Immature natural killer cell (primary cell): ENCODE measurements at places on chromosomes 3 and 15.

DNA sequence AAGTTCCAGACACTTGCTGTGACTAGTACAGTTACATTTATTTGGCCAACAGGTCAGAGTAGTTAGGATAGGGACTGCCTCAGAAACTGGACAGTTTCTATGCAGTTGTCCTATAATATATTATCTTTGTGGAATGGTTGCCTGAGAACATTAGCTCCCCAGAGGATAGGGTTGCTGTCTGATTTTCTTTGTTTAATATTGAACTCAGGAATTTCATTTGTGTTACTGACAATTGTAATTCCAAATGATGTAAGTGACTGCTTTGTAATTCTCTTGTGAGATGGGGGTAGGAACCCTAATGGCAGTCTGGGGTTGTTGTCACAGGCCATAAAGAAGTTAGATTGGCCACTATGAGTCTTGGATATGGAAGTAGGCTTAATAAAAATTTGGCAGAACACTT is 2.2 kb downstream of the NXPE3 start:
- H3K36me3 ChIP-seq: peaks cover 17% of the 10 kb centered on the region
- peaks cover 3% of the 10 kb centered on the region for H3K27me3 ChIP-seq
- H3K4me1 ChIP-seq: peaks cover 25% of the 10 kb centered on the region
- DNase-seq: no peak

DNA sequence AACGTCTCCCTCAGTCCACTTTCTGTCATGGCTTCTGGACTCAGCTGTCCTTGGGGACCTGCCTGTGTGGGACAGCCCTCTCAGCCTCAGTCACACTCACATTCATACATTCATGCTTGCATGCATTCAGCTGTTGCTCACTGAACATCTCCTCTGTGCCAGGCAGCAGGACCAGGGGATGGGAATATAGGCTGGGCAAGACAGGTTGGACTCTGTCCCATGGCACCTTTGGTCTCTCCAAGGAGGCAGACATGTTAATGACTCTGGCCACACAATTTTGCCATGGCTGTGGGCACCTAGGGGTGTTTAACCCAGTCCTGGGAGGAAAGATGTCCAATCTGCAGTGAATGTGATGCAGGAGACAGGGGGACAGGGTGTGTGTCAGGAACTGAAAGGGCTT is 7.8 kb upstream of the DNAH1 start:
- peak overlapping the region; percentile 68 for H3K4me3 ChIP-seq
- no peak for DNase-seq
- peak overlapping the region; percentile 94 for H3K27ac ChIP-seq

- no peak overlapping the region for H3K27ac ChIP-seq
- peaks cover 1% of the 10 kb centered on the region for H3K27me3 ChIP-seq
- no peaks in the 10 kb centered on the region for H3K36me3 ChIP-seq
- H3K4me3 ChIP-seq: no peak overlapping the region
- H3K4me1 ChIP-seq: no peaks in the 10 kb centered on the region
- no peak for DNase-seq
Observed at GRCh38 chr15:77528290-77528967, 104.3 kb downstream of the LINGO1 start.

DNA sequence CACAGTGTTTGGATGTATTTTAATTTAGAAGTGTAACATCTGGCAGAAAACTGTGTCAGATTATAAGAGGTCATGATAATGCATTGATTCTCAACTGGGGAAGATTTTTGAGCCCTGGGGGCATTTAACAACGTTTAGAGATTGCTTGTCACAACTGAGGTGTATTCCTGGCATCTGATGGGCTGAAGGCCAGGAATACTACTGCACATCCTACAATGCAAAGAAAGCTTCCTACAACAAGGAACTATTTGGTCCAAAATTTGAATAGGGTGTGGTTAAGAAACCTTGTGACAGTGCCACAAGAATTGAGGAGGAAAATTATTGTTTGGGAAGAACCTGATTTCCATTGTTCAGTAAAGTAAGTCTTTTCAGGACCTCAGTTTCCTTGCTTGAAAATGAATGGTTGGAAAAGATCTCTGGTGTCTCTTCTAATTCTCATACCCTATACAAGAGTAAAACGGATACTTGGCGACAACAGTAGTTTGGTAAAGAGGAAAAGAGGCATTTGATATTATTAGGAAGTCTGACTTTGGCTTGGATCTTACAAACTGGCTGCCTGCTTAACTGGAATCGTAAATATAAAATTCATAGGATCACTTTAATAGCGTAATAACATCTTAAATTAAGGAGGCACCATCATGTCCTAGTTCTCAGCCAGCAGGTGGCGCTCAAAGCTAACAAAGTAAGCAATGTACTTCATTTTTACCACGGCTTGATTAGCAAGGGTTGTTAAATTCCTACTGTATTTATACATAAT is 4.3 kb downstream of the DAZL start:
- H3K4me3 ChIP-seq: no peak overlapping the region
- H3K27me3 ChIP-seq: no peaks in the 10 kb centered on the region
- no peaks in the 10 kb centered on the region for H3K36me3 ChIP-seq

DNA sequence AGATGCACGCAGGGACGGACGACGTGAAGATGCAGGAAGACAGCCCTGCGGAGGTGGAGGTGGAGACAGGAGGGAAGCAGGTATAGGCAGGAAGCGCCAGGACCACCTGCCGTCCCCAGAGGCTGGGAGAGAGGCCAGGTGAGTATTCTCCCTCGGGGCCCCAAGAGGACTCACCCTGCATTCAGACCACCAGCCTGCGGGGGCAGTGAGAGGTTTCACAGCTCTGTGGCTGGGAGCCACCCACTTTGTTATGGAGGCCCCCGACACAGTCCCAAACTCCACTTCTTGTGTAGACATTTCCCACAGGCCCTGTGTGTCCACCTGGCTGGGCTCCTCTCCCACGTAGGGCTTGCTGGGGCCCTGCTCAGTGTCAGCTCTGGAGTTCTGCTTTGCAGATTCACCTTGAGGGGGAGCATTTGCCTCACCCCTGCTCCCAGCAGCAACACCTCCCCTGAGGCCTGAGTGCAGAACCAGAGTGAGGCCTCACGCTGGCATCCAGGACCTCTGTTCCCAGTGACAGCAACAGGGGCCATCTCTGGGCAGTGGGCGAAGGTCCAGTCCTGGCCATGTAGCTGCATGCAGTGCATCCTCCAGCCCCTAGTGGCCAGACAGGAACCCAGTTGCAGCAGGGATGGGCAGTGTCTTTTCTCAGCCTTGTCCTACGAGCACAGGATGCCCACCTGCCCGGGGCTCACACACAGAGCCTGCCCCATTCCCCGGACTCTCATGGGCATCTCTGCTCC is 119.4 kb upstream of the IQSEC1 start:
- H3K4me3 ChIP-seq: no peak overlapping the region
- no peak for DNase-seq
- peaks cover 7% of the 10 kb centered on the region for H3K27me3 ChIP-seq
- peaks cover 9% of the 10 kb centered on the region for H3K4me1 ChIP-seq
- H3K27ac ChIP-seq: no peak overlapping the region
- H3K36me3 ChIP-seq: no peaks in the 10 kb centered on the region

GRCh38 chr3:156151824-156152428 is 31.5 kb downstream of the KCNAB1 start:
- H3K27me3 ChIP-seq: peaks cover 1% of the 10 kb centered on the region
- DNase-seq: no peak
- H3K27ac ChIP-seq: no peak overlapping the region
- H3K36me3 ChIP-seq: no peaks in the 10 kb centered on the region
- no peaks in the 10 kb centered on the region for H3K4me1 ChIP-seq
- H3K4me3 ChIP-seq: no peak overlapping the region

DNA sequence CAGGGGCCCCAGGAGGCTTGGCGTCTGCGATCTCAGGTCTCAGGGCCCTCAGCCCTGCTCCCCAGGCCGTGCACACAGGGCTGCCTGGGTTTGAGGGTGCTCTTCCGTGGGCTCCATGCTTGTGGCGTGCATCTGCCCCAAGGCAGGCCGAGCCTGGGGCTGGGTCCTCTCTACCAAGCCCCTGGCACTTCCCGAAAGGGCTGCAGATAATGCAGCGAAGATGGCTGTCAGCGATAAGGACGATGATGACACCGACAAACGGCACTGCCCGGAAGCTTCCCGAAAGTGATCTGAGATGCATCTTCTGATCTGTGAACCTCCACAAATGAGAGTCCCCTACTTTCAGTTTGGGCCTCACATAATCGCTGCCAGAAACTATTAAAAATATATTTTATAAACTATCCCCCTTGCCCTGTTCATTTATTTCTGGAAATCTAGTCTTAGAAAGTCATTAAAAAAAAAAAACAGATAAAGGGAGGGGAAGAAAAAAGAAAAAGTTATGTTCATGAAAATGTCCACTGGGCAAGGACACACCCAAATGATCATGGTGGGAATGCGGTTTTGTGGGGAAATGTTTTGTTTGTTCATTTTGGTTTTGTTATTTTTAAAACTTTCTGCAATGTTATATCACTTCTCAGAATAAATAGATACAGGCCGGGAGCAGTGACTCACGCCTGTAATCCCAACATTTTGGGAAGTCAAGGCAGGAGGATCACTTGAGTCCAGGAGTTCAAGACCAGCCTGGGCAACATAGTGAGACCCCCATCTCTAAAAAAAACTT is 51.5 kb downstream of the RPN1 start:
- no peak overlapping the region for H3K27ac ChIP-seq
- peaks cover 9% of the 10 kb centered on the region for H3K4me1 ChIP-seq
- H3K27me3 ChIP-seq: peaks cover 2% of the 10 kb centered on the region
- DNase-seq: no peak

GRCh38 chr3:38647217-38647970 is 2.1 kb downstream of the SCN5A start:
- peaks cover 9% of the 10 kb centered on the region for H3K27me3 ChIP-seq
- no peaks in the 10 kb centered on the region for H3K36me3 ChIP-seq
- DNase-seq: no peak
- no peak overlapping the region for H3K27ac ChIP-seq
- H3K4me3 ChIP-seq: no peak overlapping the region
- H3K4me1 ChIP-seq: peaks cover 8% of the 10 kb centered on the region

DNA sequence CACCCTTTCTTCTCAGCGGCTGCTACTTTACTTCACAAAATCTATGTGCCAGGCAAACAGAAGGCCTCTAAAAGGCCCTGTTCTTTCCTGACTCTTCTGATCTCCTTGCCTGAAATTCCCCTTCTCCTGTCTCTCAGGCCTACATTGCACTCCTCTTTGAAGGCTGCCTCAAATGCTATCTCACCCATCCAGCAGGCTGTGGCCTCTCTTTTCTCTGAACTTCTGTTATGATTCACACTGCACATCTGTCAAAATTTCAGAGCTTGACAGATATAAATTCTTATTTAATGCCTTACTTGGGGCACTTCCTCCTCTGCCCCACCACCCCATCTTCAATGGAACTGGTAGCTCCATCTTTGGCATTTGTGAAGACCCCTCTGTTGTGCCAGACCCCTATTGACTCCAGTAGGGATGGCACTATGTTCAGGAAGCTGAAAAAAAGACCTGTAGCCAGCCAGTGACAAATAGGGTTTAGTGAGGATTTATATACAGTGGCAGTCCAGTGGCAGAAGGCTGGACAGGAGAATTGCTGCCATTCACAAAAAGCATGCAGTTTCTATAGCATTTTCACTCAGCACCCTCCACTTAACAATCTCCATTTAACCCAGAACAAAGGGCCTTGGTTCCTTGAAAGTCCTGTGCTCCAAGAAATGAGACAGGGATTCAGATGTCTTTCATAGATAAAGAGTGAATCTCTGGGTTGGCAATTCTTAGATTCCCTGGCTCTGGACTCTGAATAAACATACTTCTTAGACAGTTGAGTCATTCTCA is 415.8 kb upstream of the GRM7 start:
- no peak overlapping the region for H3K27ac ChIP-seq
- H3K27me3 ChIP-seq: peaks cover 1% of the 10 kb centered on the region
- no peaks in the 10 kb centered on the region for H3K36me3 ChIP-seq
- DNase-seq: no peak
- H3K4me1 ChIP-seq: no peaks in the 10 kb centered on the region
- H3K4me3 ChIP-seq: no peak overlapping the region

GRCh38 chr3:114022145-114022802 is 34.1 kb downstream of the CCDC191 start:
- no peak overlapping the region for H3K27ac ChIP-seq
- H3K36me3 ChIP-seq: peaks cover 10% of the 10 kb centered on the region
- no peak for DNase-seq
- H3K4me3 ChIP-seq: no peak overlapping the region
- no peaks in the 10 kb centered on the region for H3K4me1 ChIP-seq

DNA sequence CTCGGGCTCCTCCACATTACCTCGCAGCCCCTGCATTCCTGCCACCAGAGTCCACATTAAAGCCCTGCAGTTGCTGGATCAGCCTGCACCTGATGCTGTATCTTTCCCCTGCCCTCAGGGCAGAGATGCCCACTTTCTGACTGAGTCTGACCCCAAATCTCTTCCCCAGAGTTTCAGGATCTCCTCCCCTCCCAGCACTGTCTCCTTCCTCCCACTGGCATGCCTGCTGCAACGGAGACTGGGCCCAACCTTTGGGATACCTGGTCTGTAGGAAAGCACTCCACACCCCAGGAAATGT is 20.6 kb upstream of the GP9 start:
- H3K36me3 ChIP-seq: no peaks in the 10 kb centered on the region
- peaks cover 13% of the 10 kb centered on the region for H3K27me3 ChIP-seq
- DNase-seq: no peak

- peaks cover 5% of the 10 kb centered on the region for H3K27me3 ChIP-seq
- H3K27ac ChIP-seq: no peak overlapping the region
- H3K4me3 ChIP-seq: no peak overlapping the region
- H3K4me1 ChIP-seq: no peaks in the 10 kb centered on the region
- DNase-seq: no peak
Observed at GRCh38 chr15:61309617-61310016, 80.5 kb upstream of the RORA start.

GRCh38 chr3:24963762-24964625 is 464.1 kb upstream of the RARB start:
- DNase-seq: no peak
- no peak overlapping the region for H3K4me3 ChIP-seq
- H3K27me3 ChIP-seq: no peaks in the 10 kb centered on the region

DNA sequence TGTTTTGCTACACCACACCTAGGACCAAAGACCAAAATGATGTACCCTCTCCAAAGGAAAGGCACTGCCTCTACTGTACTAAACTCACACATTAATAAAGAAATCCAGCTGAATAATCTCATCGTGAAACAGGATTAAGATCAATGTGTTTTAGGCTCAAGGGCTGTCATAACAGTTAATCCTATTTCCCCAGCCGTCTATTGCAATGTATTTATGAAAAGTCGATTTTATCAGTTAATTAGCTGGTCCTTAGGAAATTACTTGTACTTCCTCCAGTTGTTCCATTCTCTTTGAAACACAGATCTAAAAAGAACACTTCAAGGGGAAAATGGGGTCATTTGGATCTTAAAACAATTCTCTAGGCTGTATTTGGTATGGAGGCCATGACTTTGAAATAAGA is 8.5 kb downstream of the ETV5 start:
- peaks cover 5% of the 10 kb centered on the region for H3K4me1 ChIP-seq
- no peaks in the 10 kb centered on the region for H3K36me3 ChIP-seq

GRCh38 chr3:16203031-16203430 is 28.6 kb downstream of the GALNT15 start:
- no peak for DNase-seq
- H3K27ac ChIP-seq: no peak overlapping the region
- H3K27me3 ChIP-seq: no peaks in the 10 kb centered on the region
- no peaks in the 10 kb centered on the region for H3K36me3 ChIP-seq

DNA sequence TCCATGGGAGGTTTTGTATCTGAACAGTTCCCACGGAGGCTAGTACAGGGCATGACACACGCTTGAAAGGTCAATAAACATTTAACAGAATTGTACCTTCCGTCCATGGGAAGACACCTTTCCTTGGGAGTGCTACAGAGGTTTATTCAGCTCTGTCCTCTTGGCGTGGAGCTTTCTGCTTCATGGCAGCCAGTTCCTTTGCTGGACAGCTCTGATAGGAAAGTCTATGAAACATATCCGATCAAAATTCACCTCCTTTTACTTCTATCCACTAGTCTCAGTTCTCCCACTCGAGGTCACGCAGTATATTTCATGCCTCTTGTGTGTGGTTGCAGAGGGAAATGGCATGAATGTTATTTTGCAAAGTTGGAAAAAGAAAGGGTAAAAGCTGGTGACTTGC is 91.2 kb downstream of the PEX5L start:
- DNase-seq: no peak
- H3K27me3 ChIP-seq: peaks cover under 1% of the 10 kb centered on the region
- no peak overlapping the region for H3K4me3 ChIP-seq
- H3K4me1 ChIP-seq: peaks cover 1% of the 10 kb centered on the region
